ENCODE measurements at places on chromosomes 5 and 9. TPM values are rescaled to one million over a fixed set of nuclear protein-coding genes. Genes with fewer than 3 reads are reported as not detected.

Gene CTXN3
- not detected for total RNA-seq

Gene PCDHB13
- total RNA-seq = 0.30 TPM

Gene PPIC
- 37.0 TPM for total RNA-seq

Gene ARSB
- total RNA-seq = 19.3 TPM

Gene PCDHA7
- total RNA-seq = 0.20 TPM

Gene SOHLH1
- total RNA-seq = not detected

Gene CLIC3
- total RNA-seq = not detected

Gene SPATA6L
- 0.94 TPM for total RNA-seq

Gene IGFBPL1
- not detected for total RNA-seq

Gene OR13C3
- not detected for total RNA-seq

Gene JADE2
- 25.6 TPM for total RNA-seq

Gene GPSM1
- 17.9 TPM for total RNA-seq

Gene LCP2
- total RNA-seq = 9.4 TPM

Gene MEIKIN
- not detected for total RNA-seq

Gene S1PR3
- 25.9 TPM for total RNA-seq

Gene PCDHGB3
- total RNA-seq = 0.67 TPM

Gene TMC1
- total RNA-seq = 0.13 TPM

Gene IL13
- not detected for total RNA-seq

Gene ELOVL7
- total RNA-seq = 2.5 TPM

Gene NR2F1
- 14.1 TPM for total RNA-seq

Measured in mammary microvascular endothelial cell (primary cell).